ENCODE measurements at places on chromosomes 6 and 20.

DNA sequence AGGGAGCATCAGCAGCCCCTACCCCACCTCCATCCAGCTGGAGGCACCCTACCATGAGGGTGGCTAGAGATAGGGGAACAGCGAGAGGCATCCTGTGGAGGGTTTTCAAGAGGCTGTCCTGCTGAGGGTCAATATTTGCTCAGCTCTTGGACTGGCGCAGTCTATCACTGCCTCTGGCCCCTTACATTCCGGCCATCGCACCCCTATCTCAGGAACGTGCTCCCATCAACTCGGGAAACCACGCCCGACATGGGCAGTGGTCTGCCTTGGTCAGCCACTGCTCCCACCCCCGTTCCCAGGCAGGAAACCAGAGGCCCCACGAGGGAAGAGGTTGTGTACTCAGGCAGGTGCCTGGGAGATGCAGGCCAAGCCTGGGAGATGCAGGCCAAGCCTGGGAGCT is 57.9 kb downstream of the VEGFA start:
- DNase-seq: no peak

GRCh38 chr6:147782302-147782701 is 273.8 kb downstream of the SAMD5 start:
- no peak for DNase-seq

- DNase-seq: no peak
Measured at GRCh38 chr6:20433321-20433720, 31.6 kb downstream of the E2F3 start.

- no peak for DNase-seq
Measured at GRCh38 chr20:41534842-41535241, 83.3 kb downstream of the CHD6 start.

DNA sequence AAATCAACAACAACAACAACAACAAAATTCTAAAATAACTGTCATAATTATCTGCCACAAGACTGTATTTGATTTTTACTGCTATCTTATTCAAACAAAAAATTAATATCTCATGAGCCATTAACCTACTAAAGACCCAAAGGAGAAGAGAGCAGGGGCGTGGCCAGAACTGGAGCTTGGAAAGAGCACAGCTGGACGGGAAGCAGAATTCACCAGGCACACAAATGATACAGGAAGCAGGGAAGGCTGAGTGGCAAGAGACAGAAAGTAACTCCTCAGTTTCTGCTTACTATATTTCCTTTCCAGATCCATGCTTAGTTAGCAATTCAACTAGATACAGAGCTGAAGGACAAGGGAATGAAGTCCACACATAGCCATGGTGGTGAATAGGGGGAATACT is 54.4 kb downstream of the FKBP5 start:
- no peak for DNase-seq

- DNase-seq: no peak
Measured at GRCh38 chr6:90315986-90316385, 19.3 kb upstream of the BACH2 start.

- DNase-seq: no peak
Measured at GRCh38 chr6:39003072-39003471, 45.5 kb upstream of the GLP1R start.

GRCh38 chr6:15622045-15622740 is 40.6 kb downstream of the DTNBP1 start:
- no peak for DNase-seq

DNA sequence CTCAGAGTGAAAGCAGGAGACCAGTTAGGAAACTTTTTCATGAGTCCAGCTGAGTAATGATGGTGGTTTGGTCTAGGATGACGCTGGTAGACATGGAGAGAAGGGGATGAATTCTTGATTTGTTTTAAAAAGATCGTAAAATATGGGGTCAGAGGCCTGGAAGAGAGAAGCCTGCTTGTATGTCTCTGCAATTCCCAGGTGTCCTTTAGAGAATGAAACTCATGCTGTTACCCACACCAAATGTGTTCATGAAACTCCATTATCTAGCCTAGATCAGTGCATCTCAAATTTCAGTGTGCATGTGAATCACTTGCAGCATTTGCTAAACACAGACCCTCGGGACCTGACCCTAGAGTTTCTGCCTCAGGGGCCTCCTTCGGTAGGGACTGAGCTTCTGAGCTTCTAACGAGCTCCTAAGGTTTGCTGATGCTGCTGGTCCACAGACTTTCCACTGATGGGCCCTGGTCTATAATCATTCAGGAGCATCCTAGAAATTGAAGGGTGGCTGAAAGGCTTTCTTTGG is 302.0 kb upstream of the PLCB4 start:
- DNase-seq: no peak

- no peak for DNase-seq
Measured at GRCh38 chr6:105648276-105648675, 245.4 kb upstream of the PREP start.

Data from activated naive CD4-positive, alpha-beta T cell (primary cell).